Inflammatory macrophage treated with lipopolysaccharide for 4 hours (primary cell): ENCODE measurements at places on chromosomes 1 and 21.

GRCh38 chr1:106879538-106879937 is 176.9 kb upstream of the PRMT6 start:
- DNase-seq: no peak

DNA sequence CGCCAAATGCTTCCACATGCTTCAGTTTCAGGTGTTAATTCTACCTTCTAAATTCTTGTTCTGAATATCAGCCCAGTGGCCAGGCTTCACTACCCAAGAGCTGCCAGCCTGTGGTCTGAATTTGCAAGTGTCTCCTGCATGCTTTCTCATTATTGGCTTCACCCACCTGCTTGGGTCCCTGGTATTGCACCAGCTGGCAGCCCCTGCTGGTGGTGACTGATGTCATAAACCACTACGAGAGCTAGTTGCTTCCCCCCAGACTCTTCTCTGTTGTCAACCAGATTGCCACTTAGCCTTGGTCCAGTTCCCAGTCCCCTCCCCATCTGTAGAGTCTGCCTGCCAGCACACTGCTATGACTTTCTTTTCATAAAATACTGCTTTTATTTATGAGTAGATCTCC is 197.7 kb upstream of the DUSP10 start:
- DNase-seq: no peak

- peak; percentile 44 for DNase-seq
Measured at GRCh38 chr21:35905963-35906345, 154.4 kb downstream of the SETD4 start.

DNA sequence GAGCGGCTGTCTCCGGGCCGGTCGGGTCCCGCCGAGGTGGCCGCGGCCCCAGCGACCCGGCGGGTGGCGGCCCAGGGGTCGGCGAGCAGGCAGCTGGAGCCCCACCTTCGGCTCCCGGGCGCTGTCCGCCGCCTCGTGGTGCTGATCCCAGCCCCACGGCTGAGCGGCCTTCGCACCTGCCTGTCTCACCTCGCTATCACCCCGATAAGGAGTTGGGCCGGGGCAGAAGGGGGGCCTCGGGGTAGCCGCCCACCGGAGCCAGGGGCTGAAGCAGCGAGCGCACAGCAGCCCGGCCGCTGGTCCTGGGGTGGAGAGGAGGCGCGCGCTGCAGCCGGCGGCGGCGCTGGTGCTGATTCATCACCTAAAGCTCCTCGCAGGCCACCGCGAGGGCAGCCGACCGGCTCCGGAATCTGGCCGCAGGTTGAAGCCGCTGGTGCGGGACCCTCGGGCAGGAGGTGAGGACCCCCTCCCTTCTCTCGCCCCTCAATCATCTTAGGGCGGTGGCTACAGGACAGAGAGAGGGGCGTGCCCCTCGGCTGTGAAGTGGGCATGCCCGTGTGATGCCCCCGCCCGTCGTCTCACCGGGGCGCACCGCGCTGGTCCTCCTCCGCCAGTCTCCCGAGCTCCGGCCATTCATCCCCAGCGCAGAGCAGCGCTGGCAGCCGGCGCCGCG is 575 bp downstream of the TRIM67 start:
- no peak for DNase-seq

GRCh38 chr1:225700889-225701465 is 48.1 kb upstream of the ENAH start:
- DNase-seq: no peak

- peak; percentile 17 for DNase-seq
Measured at GRCh38 chr21:38718481-38718880, 87.2 kb upstream of the ETS2 start.

DNA sequence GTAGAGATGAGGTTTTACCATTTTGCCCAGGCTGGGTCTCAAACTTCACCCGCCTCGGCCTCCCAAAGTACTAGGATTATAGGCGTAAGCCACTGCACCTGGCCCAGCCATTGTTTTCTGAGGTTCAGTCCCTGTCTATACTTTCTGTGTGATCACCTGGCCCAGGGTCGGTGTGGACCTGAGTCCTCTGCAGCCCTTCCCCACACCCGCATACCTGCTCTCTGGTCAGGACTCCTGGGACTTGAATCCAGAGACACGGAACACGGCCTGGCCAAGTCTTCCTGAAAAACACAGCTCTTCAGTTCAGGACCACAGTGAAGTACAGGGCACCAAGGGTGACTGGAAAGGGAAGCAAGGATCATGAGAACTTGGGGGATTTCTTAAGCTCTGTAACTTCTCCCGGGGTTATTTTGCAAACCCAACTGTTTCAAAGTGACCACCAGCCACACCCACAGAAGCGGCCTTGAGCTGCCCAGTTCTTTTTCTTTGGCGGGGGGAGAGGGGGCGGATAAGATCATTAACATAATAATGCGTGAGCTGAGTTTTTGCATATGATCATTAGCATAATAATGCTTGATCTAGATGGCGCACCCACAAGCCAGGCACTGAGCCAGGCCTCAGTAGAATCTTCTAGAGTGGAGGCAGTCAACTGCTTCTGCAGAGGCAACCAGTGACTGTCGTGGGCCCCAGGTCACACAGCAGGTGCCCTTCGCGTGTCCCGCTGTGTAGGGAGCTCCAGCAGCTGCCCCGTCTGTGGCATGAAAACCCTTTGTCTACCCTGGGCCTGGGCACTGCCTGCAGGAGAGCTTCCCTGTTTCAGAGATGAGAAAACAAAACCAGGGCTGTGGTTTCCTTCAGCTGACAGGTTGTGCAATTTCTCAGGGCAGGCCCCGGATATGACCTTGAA is 1.7 kb upstream of the NADK start:
- DNase-seq: peak; percentile 97

GRCh38 chr1:174815036-174815435 is 184.7 kb upstream of the CACYBP start:
- DNase-seq: no peak

GRCh38 chr1:8217011-8217711 is 100.8 kb upstream of the SLC45A1 start:
- peak; percentile 28 for DNase-seq

DNA sequence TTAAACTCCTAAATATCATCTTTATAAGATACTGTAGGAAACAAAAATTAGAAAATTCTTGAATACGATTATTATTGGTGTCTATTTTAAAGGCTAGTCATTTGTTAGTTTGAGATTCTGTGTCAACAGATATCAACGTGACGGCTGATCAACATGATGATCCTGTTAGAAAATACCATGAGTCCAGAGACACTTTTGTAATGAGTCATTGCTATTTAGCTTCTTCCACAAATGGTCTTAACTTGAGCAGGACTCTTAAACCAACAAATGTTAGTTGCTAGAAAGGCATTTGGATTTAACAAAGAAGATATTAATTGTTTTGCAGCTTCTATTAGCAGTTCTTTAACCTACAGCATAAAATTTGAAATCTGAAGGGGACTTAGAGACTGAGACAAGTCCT is 131.2 kb downstream of the TGFB2 start:
- DNase-seq: no peak

DNA sequence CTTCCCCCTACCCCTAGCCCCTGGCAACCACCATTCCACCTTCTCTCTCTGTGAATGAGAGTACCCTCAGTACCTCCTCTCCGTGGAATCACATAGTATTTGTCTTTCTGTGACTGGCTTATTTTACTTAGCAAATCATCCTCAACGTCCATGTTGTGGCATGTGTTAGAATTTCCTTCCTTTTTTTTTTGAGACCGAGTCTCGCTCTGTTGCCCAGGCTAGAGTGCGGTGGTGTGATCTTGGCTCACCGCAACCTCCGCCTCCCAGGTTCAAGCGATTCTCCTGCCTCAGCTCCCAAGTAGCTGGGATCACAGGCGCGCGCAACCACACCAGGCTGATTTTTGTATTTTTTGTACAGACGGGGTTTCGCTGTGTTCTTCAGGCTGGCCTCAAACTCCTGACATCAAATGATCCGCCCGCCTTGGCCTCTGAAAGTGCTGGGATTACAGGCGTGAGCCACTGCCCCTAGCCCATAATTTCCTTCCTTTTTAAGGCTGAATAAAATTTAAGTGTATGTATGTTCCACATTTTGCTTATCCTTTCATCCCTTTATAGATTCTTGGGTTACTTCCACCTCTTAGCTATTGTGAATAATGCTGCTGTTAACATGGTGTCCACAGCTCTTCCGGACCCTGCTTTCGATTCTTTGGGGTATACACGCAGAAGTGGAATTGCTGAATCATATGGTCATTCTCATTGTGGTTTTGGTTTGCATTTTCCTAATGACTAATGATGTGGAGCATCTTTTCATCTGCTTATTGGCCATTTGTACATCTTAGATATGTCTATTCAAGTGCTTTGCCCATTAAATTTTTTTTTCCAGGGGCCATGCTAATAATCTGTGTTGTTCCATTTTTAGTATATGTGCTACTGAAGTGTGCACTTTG is 32.3 kb downstream of the ERRFI1 start:
- peak; percentile 87 for DNase-seq

DNA sequence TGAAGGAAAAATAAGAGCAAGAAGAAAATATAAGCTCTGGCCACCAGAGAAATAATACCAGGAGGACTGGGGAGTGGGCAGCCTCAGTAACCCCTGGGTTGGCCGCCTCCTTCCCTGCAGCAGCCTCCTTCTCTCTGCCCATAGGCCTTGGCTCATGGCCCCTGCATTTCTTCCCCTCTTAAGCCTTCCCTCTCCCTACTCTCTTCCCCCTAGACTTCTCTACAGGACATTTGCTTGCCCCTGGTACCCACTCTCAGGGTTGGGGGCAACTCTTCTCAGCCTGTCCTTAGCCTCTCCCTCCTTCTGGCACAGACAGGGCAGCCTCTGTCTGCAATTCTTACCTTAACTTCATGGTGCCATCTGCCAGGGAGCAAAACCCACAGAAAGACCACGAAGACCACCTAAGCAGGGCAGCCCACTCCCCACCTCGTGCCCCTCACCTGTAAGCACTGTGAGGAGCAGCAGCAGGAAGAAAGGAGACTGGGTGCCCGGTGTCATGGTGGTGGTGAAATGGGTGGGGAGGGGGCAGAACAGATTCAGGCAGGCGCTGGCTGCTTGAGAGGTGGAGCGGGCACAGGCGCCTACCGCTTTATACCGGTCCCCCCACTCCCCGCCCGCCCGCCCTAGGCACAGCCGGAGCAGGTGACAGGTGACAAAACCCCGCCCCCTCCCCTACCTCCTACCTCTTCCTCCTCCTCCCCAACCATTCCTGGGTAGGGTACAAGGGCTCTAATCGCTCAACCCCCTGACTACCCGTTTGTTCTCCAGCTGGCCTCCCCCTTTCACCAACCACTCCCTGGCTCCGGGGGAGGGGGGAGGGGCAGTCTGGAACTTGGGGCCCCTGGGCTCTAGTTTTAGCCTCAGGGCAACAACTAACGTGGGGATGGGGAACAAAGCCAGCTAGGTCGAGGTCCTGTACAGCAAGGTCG is 15.1 kb downstream of the THBS3 start:
- DNase-seq: no peak

DNA sequence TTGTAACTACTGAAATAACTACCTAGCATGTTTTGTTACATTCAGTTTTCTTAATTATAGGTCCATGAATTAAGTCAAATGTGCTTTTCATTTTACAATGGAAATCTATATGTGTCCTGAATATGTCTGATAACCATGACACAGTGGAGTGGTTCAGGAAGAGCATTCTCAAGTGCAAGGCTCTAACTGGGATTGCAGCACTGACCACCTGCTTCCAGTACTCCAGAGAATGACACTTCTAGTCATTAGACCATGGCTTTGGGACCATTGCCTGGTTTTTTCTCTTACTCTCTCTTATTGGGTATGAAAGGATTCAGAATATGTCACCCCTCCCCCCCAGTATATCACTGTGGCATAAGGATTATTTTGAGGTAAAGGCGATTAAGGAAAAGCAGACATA is 204.9 kb upstream of the CACYBP start:
- no peak for DNase-seq

GRCh38 chr1:94863919-94864318 is 43.8 kb downstream of the SLC44A3 start:
- no peak for DNase-seq

DNA sequence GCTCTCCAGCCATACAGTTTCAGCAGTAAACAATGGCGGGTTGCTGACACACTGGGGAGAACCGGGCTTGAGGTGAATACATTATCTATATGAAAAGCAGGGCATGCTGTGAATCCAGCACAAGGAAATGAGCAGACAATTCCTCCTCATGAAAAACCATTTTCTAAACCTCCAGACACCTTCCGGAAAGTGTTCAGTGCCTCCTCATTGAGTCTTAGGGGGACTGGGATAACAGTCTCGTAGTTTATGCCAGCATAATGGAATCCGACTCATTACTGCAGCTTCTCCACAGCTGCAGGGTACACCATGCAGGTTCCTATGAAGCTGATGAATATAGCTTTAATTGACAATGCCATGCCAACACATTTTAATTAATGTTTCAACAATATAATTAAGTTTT is 284.1 kb downstream of the BACH1 start:
- no peak for DNase-seq

GRCh38 chr1:223186800-223187199 is 43.8 kb upstream of the TLR5 start:
- DNase-seq: no peak

DNA sequence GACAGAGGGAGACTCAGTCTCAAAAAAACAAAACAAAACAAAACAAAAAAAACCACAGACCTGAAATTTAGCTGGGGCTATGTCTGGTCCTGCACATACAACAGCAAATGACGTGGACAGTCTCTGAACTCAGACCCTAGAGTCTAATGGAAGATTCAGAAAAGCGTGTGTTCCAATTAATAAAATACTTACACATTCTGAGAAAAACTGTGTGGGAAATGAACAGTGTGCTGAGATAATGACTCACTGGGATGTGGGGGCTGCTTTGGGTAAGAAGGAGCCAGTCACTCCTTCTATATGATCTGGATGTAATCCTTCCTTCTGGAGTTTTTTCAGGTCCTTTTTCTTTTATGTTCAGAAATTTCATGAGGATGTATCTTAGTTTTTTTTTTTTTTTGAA is 29.4 kb downstream of the CLDN14 start:
- peak; percentile 43 for DNase-seq

DNA sequence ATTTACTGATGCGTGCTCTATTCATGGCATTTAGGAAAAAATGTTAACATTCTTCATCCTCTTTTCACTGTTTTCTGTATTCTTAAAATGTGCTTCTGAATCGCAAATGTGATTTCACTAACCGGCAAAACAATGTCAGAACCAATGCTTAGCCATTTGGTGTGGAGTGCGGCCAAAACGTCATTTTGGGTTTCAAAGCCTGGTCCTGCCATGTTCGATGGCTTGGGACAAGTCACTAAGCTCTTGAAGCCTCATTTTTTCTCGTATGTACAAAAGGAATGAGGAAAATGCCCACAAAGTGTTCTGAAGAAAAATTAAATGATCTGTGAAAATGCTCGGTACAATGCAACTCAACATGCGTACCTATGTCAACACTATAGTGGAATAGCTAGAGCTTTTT is 175.3 kb downstream of the APP start:
- DNase-seq: no peak

GRCh38 chr1:58765006-58765405 is 18.8 kb downstream of the JUN start:
- peak; percentile 40 for DNase-seq

DNA sequence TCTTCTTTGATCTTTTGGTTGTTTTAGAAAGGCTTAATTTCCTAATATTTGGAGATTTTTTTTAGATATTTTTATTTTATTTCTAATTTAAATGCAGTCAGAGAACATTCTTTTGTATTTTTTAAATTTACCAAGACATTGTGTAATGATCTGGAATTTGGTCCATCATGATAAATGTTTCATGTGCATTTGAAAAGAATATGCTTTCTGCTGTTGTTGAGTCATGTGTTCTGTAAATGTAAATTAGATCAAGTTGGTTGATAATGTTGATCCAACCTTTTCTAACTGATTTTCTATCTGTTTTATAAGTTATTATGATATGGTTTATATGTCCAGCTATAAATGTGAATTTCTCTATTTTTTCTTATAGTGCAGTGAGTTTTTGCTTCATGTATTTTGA is 19.8 kb downstream of the UTS2 start:
- no peak for DNase-seq
